Ascending aorta (tissue), 2 donors: ENCODE measurements at places on chromosomes 6 and 20.

DNA sequence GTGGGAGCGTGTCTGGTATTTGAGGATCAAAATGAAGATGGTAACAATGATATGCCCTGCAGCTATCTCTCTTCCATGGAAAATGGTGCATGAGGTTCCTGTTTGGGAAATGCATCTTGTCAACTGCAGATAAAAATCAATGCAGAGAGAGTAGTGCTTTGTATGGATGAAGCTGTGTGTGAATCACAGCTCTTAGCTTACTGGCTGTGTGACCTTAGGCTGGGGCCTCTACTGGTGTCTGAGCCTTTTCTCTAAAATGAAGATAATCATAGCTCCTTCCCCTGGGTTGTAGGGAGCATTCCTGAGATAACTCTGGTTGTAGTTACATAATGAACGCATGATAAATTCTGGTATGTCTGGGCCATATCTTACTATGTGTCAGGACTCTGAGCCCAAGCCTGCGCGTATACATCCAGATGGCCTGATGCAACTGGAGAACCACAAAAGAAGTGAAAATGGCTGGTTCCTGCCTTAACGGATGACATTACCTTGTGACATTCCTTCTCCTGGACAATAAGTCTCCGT is 19.6 kb downstream of the ANGPT4 start:
- no peak for DNase-seq

DNA sequence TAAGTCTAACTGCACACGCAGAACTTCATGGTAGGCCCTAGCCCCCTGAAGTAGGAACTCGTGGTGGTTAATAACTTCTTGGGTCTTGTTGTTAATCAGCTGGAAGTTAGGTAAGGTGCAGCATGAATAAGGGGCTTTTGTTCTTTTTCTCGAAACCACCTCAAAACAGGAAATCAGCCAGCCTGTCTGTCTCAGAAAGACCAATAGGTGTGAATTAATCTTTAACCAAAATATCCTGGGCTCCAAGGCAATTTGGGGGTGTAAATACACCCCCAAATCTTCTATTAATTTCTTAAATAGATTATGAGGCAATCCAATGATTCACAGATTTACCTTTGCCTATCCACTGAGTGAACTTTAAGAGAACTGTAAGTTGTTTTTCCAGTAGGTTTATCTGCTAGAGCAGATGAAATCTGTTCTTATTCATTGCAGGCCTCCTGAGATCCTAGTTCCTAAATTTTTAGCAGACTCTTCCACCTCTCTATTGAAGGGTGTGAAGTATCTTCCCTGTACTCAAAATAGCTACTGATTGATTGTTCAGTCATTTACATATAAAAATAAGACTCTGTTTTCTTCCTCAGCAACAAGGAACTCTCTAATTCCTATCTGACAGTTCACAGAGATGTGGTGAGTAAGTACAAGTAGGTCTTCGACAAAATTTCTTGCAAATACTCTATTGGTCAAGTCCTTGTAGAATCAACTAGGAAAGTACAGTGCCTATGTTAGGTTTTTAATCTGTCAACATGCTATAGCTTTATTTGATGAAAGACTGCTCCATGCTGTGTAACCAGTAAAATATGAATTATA is 427.1 kb upstream of the NOX3 start:
- no peak for DNase-seq

- DNase-seq: no peak
Observed at GRCh38 chr20:8260837-8261251, 128.8 kb downstream of the PLCB1 start.

- no peak for DNase-seq
Observed at GRCh38 chr6:8990075-8990474, 554.7 kb upstream of the SLC35B3 start.

GRCh38 chr6:44072959-44073611 is 54.2 kb downstream of the MRPL14 start:
- no peak for DNase-seq

GRCh38 chr6:117380298-117380697 is 45.4 kb downstream of the ROS1 start:
- no peak for DNase-seq

DNA sequence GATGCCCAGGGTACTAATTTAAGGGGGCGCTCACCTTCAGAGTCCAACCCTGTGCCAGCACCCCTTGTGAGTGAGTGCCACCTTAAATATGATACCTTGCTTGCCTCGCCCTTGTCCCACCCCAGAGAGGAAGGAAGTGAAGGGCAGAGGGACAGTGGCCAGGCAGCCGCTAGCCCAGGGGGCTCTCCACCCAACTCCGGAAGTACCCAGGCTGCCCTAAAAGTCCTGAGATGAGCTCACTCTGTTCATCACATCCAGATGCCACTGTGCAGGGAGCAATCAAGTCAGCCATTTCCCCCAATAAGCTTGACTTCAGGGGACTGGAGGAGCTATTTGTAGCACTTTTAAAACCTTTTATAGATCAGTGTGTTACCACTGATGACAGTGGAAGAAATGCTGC is 25.0 kb upstream of the STX16 start:
- no peak for DNase-seq

DNA sequence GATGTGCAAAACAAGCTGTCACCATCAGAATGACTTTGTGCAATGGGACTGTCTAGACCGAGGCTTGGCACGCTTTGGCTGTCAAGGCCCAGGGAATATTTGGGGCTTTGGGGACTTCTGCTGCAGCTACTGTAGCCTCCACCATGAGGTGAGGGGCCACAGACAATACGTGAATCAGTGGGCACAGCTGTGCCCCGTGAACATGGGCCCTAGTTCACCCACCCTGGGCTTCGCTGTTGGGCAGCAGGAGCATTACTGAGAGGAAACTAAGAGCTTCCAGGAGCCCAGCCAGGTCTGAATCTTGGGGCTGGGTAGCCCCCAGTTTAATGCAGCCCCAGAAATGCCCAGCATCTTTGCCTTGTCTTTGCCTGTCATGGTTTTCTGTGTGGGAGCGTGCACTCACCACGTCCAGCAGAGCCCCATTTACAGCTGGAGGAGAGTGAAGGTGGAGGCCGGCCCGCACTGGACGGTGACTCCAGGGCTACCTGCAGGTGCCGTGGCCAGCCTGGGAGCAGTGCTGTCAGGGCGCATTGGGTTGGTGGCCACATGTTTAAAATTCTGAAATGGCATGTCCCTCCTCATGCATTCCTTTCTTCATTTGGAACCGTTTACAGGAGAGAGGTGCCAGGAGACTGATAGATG is 34.7 kb downstream of the DUSP22 start:
- no peak for DNase-seq

GRCh38 chr6:39685938-39686337 is 39.3 kb downstream of the KIF6 start:
- DNase-seq: no peak

GRCh38 chr6:115643762-115644161 is 416.9 kb downstream of the FRK start:
- no peak for DNase-seq

DNA sequence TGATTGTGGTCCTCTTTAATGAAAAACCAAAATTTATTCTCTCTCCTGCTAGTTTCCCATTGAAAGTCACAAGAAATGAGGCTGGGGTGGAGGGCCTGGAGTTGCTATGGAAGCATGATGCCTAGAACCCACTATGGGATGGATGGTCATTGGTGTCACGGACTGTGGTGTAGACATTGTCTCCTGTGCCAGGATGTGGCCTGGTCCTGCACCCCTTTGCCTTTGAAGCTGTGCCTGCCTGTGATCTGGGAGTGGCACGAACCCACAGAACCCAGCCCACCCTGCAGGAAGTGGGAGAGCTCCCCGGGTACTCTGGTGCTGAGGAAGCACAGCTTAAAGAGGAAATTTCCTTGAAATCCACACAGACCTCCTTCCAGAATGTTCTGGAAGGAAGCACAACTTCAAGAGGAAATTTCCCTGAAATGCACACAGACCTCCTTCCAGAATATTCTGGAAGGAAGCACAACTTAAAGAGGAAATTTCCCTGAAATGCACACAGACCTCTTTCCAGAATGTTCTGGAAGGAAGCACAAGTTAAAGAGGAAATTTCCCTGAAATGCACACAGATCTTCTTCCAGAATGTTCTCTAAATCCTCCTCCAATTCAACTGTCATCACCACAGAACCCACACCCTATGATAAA is 105.6 kb downstream of the CDH26 start:
- no peak for DNase-seq

DNA sequence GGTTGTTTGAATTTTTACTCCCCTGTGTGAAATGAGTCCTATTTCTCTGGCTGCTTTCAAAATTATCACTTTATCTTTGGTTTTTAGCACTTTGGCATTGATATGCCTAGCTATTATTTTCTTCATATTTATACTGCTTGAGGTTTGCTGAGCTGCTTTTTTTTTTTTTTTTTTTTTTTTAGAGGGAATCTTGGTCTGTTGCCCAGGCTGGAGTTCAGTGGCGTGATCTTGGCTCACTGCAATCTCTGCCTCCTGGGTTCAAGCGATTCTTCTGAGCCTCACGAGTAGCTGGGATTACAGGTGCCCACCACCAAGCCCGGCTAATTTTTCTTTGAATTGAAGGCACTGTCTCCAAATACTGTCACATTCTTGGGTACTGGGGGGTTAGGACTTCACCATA is 40.6 kb downstream of the STXBP5 start:
- no peak for DNase-seq

DNA sequence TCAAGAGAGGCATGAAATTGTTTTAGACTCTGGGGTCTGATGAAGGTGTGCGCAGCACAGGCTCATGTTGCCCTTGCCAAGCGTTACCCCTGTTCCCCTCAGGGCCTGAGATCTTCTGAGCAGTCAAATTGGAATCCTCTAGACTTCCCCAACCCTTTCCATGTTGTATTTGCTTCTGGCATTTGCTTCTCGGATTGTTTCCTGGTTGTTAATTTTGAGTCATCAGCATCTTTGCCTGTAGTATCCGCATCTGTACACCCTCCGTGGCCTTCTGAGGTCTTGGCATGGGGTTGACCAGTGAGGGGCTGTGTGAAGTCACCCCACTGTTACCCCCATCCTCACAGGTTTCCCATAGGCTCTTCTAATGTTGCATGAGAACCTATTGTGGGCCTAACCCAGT is 40.9 kb downstream of the SLC24A3 start:
- peak; percentile 24 for DNase-seq

- DNase-seq: no peak
Observed at GRCh38 chr20:704726-705125, 29.1 kb upstream of the SCRT2 start.

DNA sequence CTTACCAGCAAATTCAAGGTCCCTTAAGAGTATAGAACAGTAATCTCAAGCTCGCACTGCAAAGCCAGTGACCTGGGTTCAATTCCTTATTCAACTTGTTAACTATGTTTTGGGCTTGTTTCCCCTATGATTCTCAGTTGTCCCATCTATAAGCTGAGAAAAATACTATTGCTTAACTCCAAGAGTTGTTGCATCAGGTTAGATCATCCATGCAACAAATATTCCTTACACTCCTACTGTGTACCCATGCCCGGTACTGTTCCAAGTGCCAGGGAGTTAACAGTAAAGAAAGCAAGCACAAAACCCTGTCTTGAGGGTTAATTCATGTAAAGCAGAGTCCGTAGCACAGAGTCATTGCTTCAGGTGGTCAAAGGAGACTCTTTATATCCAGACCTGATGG is 247.3 kb downstream of the MAFB start:
- no peak for DNase-seq

- DNase-seq: no peak
Observed at GRCh38 chr20:59835057-59835447, 98.4 kb downstream of the SYCP2 start.
